ENCODE measurements at places on chromosomes 16 and 17. TPM values are rescaled to one million over a fixed set of nuclear protein-coding genes. Genes with fewer than 3 reads are reported as not detected.
A peak's percentile ranks its signal among the peaks of the same experiment; 100 is the strongest.

- H3K4me1 ChIP-seq: peaks cover 19% of the 10 kb centered on the region
- no peak overlapping the region for H3K27ac ChIP-seq
- H3K36me3 ChIP-seq: no peaks in the 10 kb centered on the region
- peak; percentile 23 for DNase-seq
Measured at GRCh38 chr16:1003391-1004347, 22.1 kb downstream of the SOX8 start.

DNA sequence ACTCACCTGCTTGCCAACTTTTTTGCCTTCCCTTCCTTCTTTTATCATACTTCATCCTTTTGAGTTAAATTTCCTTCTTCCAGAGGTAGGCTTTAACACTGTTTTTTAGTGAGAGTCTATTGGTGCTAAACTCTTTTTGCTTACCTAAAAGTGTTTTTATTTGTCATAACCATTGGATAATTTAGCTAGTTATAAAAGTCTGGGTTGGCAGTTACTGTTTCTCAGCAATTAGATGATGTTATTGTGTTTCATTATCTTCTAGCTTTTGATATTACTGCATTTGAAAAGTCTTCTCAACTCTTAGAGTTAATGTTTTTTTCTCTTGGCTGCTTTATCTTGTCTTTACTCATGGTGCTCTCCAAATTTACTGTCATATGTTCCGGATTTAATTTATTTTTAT is 22.6 kb downstream of the ZNRF1 start:
- H3K4me1 ChIP-seq: peaks cover 21% of the 10 kb centered on the region
- H3K27ac ChIP-seq: no peak overlapping the region
- H3K36me3 ChIP-seq: no peaks in the 10 kb centered on the region
- DNase-seq: no peak
- H3K4me3 ChIP-seq: no peak overlapping the region

- peaks cover 33% of the 10 kb centered on the region for H3K4me1 ChIP-seq
- H3K27ac ChIP-seq: peak overlapping the region; percentile 71
- H3K4me3 ChIP-seq: no peak overlapping the region
Measured at GRCh38 chr17:80724775-80725266, 180.2 kb downstream of the RPTOR start.

DNA sequence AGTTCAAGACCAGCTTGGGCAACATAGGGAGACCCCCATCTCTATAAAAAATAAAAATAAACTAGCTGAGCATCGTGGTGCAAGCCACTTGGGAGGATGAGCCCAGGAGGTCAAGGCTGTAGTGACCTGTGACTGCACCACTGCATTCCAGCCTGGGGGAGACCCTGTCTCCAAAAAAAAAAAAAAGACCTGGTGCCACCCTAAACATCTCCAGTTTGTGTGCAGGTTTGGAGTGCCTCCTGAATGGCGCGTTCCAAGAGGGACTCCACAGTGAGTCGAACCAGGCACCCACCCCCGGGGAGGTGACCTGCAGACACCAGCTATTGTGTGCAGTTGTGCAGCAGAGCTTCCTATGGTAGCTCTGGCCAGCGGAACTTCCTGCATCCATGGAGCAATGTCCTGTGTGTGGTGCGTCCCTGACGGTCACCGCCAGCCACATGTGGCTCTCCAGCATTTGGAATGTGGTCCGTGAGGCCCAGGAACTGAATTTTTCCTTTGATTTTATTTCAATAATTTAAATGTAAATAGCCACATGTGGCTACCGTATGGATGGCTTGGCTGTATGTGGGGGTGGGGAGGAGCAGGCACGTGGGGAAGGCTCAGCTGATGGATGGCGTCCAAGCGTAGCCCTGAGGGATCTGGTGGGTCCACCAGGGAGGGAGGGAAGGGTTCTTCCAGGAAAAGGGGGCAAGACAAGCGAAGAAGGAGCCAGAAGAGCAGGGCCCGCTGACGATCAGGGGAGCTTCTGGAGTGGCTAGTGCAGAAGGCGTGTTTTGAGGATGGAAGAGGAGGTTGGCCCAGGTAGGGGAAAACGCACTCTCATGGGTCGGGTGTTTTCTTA is 107.1 kb upstream of the GSE1 start:
- H3K27me3 ChIP-seq: no peaks in the 10 kb centered on the region
- no peak overlapping the region for H3K4me3 ChIP-seq
- no peaks in the 10 kb centered on the region for H3K4me1 ChIP-seq
- DNase-seq: no peak

Gene TAC4
- total RNA-seq: not detected

Gene FAM20A
- total RNA-seq: 0.14 TPM

Gene P2RX5
- 2.4 TPM for total RNA-seq

Data from astrocyte (in vitro differentiated cells and primary cell).